Vagina (tissue), 2 donors: ENCODE measurements at places on chromosomes 6 and 20.
A peak's percentile ranks its signal among the peaks of the same experiment; 100 is the strongest.

DNA sequence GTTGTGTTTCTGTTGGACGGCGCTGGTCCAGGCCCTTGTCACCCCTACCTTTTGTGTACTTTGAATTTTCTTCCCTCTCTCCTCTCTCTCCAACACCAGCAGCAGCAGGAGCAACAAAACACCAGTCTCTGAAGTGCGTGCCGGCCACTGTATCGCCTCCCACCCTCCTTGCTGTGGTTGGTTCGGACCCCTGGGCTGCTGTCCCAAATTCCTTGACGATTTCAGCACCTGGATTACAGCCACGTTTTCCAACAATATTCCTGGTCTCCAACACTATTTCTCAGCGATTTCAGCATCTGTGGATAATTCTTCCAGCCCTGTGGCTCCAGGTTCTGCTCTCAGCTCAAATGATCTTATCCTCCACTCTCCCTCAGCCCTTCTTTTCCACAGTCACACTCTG, 11.8 kb downstream of the MAS1 start:
- no peaks in the 10 kb centered on the region for H3K36me3 ChIP-seq
- H3K27me3 ChIP-seq = no peaks in the 10 kb centered on the region
- peaks cover 27% of the 10 kb centered on the region for H3K4me1 ChIP-seq
- DNase-seq = no peak
- no peak overlapping the region for H3K27ac ChIP-seq

- DNase-seq = no peak
- H3K4me3 ChIP-seq = no peak overlapping the region
- H3K4me1 ChIP-seq = no peaks in the 10 kb centered on the region
- H3K27me3 ChIP-seq = no peaks in the 10 kb centered on the region
- H3K27ac ChIP-seq = no peak overlapping the region
- no peaks in the 10 kb centered on the region for H3K36me3 ChIP-seq
Observed at GRCh38 chr20:61394088-61394799, 142.2 kb downstream of the CDH4 start.

DNA sequence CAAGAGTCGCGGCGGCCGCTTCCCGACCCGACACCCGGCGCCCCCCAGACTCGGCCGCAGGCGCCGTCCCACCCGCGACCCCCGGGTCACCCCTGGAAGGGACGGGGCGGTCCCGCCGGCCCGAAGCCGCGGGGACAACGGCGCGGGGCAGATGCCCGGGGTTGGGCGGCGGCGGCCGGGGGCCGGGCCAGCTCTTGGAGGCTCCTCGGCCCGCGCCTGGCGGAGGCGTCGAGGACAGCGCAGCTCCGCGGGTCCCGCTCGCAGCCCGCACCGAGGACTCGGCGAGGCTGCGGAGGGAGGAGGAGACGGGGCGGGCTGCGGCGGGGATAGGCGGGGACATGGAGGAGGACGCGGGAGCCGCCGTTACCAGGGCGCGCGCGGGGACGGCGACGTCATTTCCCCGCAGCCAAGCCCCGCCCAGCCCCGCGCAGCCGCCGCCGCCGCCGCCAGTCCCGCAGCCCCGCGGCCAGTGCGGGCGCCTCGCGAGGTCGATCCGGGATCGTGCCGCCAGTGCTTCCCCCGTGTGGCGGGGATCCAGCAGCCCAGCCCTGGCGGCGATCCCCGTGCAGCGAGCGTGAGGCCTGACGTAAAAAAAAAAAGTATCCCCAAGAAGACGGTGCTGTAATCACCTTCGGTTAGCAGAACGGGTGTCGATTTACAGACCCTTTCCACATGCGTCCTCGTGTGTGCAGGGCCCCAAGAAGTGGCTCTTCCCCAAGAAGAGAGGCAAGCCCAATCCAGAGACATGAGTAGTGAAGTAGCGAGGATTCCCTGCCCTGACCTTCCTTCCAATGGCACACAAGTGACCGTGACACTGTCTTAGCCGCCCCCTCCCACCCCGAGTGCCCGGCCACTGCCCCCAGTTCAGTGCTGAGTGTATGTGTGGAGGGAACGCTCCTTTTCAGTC, at the start of gene FAM184A:
FAM184A (minus strand) TSS at position 289 of the 907 bp plus-strand sequence. CDS start 365 bp downstream, outside the sequence.
- no peaks in the 10 kb centered on the region for H3K4me1 ChIP-seq
- H3K27me3 ChIP-seq = no peaks in the 10 kb centered on the region
- H3K27ac ChIP-seq = peak within 1 kb of the TSS; percentile 74
- DNase-seq = no peak

DNA sequence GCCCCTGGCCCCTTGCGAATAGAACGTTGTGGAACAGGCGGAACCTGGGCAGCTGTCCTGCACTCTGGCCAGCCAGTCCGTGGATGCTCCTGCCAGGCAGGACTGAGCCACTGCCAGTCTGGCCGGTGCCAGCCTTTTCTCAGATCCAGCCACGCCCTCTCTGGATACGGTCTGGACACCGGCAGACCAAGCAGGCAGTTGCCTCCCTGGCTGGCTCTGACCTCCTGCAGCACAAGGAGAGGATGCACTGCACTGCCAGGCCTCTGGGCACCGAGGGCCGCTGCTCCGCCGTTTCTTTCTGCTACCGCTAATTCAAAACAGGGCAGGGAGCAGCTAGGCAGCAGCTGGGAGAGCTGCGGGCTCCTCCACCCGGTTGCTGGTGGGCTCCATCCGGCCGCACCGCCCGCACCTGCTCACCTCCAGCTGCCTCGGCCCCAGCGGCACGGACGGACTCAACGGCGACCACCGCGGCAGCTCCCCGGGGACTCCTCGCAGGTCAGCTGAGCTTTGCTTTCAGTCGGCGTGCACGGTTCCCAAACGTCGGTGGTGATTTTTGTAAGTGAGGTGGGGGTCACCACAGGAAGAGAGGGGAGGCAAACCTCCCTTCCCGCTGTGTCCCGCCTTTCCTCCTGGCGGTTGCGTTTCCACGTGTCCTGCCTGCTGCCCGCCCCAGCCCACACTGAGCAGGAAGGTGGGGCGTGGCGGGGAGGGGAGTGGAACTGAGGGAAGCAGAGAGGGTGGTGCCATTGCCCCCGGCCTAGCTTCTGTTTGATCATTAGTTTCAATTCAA, 30.3 kb upstream of the AFDN start:
- H3K27ac ChIP-seq = no peak overlapping the region
- peaks cover 6% of the 10 kb centered on the region for H3K4me1 ChIP-seq
- no peak for DNase-seq

DNA sequence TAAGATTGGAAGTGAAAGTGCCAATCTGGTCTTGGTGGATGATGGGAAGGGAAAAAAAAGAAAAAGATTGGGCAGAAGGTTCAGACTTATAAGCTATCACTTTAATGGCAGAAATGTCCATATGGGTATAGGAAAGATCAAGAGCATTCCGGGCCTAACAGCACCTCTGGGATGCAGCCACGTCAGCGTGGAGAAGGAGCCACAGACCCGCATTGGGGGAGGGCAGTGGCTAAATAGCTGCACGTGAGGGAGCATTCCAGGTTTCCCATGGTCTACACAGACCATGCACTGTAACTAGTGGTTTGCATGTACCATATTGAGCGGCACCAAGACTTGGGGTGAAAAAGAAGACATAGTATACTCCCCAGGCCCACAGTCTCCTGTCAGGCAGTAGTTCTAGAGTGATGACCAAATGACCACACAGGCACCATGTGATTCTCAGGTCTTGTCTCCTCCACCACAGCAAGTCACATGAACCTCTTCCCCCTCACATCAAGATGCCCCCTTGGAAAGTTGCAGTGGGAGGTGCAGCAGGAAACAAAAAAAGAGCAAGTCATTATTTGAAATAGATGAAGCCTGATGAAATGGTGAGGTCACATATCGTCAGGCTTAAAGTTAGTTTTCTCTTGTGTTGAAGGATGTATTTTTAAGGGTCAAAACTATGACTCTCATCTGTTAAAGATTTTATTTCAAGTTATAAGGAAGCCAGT, 94.4 kb upstream of the TNFAIP3 start:
- H3K4me1 ChIP-seq = no peaks in the 10 kb centered on the region
- no peaks in the 10 kb centered on the region for H3K36me3 ChIP-seq
- H3K27ac ChIP-seq = no peak overlapping the region
- no peak for DNase-seq
